Activated CD4-positive, CD25-positive, alpha-beta regulatory T cell (primary cell): ENCODE measurements at places on chromosomes 6 and 20.

GRCh38 chr6:74343804-74344203 lies 647.8 kb downstream of the CD109 start:
- no peak for DNase-seq

GRCh38 chr6:25232479-25232878 lies 46.7 kb upstream of the CARMIL1 start:
- no peak for DNase-seq

DNA sequence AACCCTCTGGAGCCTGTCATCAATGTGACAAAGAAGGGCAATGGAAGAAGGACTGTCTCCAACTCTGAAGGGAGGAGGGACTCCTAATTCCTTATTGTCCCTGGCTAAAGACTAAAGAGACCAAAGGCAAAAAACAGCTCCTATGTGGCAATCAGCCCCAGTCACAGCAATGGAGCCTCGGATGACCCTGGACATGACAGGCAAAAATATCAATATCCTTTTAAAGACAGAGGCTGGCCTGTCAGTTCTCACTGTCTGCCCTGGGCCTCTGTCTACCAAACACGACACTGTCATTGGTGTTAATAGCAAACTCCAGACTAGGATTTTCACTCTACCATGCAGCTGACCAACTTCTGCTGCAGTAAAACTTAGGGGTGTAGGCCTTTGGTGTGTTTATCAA lies 38.0 kb upstream of the POU5F1 start:
- DNase-seq, result no peak

- no peak for DNase-seq
Observed at GRCh38 chr6:137861550-137862337, 5.3 kb upstream of the TNFAIP3 start.

DNA sequence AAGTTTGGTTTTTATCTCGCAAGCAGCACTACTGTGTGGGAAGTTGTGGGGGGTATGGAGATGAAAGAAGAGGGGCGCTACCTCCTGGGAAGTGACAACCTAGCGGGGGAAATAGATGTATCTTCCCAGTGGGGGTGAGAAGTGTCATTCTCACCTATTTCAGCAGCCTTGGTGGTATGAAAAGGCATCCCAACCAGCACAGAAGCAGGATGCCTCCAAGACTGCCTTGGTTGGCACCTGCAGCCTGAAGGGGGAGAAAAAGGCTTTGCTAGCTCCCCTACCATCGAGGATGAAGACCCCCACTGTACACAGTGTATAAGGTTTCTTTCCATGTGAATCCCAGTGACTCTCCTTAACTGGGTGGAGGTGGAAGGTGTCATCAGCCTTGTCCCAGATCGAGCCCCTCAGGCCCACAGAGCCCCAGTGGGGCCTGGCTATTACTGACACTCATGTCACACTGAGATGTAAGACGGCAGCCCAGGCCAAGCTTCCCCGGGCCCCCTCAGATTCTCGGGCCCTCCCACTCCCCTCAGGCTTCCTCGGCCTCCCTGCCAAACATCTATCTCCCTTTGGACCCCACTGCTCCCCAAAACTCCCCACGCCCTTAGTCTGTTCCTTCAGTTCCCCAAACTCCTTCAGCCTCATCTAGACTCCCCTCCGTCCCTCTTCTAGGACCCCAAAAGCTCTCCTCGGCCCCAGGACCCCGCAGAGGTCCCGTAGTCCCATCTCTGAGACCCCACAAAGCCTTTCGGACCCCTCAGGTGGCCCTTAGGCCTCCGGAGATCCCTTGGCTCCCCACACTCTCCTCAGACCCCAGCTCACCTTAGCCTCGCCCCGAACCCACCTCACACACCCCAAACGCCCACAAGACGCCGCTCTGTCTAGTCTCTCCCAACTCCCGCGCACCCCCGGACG lies 688 bp downstream of the COMMD7 start:
- peak; percentile 4 for DNase-seq

DNA sequence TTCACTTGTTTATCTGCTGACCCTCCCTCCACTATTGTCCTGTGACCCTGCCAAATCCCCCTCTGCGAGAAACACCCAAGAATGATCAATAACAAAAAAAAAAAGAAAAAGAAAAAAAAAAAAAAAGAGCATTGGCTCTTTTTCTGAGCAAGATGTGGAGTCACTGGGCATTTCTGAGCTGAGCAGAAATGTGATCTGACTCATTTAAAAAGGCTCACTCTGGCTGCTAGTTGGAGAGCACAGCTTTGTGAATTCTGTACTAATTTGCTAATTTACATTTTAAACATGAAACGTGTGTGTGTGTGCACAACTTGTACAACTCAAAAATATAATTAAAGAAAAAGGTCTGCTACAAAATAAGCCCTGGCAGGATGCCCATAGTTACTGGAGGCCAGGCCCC lies 20.2 kb downstream of the SCML4 start:
- DNase-seq, result no peak

GRCh38 chr6:106927531-106928398 lies 46.8 kb downstream of the CD24 start:
- DNase-seq, result no peak

DNA sequence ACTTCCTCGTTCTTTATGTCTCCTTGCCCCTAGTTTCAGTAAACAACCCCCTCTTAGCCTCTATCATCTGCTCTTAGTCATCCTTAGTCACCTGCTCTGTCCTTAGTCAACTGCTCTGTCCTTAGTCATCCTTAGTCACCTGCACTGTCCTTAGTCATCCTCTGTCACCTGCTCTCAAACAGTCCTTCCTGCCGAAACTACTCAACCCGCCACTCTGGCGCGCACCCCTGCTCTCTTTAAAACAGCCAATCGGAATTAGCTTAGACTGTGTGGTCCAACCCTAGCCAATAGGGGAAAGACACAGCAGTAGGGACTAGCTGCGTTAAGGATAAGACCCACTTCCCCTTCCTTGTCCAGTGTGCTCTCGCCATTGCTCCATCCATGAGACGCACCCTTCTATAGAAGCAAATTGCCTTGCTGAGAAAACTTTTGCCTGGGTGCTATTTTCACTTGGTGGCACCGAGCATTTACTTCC lies 73.9 kb downstream of the BACH2 start:
- peak; percentile 21 for DNase-seq

GRCh38 chr20:63704749-63705117 lies 3.0 kb downstream of the ARFRP1 start:
- no peak for DNase-seq

DNA sequence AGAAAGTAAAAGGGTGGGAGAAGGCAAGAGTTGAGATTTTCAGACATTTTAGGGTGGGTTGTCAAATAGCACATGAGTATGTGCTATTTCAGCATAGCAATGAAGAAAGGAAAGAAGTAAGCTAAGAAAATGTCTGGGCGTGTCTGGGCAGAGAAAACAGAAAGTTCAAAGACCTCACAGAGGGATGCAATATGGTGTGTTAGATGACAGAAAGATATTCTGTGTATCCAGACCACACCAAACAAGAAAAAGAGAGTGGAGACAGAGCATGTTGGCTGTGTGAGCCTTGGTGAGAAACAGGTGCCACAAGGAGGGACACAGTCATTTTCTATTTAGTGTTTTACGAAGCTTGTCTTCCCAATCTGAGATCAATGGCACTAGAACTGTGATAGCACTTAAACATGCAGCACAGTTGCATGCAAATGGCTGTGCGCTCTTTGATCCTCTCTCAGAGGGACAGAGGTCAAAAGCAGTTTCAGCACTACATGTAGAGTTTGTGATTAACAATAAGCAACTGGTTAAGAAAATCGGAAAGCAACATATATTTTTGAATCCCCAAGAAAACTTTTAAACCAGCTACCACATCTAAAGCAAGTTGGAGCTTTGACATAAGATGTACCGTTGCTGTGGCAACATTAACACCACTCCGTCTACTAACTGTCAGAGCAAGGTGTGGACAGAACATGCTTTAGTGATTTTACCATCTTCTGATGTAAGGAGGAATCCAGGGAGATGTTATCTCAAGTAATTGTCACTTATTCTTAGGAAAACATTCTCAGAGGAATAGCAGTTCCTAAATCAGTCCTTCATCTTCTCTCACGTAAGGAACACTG lies 515.5 kb upstream of the NOX3 start:
- no peak for DNase-seq

DNA sequence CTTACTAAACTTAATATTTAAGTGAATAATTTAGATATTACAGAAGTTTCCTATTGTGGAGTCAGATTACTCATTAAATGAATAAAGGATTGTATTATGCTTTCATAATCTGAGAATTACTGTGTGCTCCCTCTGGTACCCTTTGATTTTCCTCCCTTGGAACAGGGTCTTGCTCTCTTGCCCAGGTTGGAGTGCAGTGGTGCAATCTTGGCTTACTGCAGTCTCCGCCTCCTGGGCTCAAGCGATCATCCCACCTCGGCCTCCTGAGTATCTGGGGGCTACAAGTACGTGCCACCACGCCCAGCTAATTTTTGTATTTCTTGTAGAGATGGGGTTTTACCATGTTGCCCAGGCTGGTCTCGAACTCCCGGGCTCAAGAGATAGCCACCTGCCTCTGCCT lies 9.6 kb downstream of the WTAP start:
- no peak for DNase-seq

DNA sequence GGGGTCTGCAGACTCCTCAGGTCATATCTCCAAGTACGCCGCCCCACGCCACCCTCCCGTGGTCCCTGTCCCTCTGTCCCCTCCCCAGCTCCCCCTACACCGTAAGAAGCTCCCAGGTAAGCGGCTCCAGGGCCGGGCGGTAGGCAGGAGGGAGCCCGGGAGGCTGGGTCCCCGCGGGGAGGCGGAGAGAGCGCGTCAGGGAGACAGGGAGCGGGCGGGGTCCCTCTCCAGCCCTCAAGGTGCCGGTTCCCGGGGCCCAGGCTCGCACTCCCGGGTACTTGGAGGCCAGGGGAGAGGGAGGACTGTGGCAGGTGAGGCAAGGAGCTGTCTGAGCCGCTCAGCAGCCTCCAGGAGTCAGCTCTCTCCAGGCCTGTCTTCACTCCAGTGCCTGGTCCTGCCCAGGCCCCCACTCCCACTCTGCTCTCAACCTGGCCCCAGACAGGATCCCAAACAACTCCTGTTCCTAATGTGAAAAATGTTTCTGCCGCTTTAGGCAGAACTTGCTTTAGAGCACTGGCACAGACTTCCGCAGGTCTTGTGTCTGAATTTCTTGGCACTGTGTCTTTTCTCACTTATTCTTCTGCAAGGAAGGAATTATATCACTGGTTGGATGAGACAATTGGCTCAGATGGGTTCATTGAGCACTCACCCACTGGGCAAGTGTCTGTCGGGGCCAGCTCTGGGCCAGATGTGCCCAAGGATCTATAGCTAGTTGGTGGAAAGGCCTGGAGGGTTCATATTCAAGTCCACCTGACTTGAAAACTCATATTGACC lies 36.6 kb downstream of the HLA-G start:
- DNase-seq, result no peak

DNA sequence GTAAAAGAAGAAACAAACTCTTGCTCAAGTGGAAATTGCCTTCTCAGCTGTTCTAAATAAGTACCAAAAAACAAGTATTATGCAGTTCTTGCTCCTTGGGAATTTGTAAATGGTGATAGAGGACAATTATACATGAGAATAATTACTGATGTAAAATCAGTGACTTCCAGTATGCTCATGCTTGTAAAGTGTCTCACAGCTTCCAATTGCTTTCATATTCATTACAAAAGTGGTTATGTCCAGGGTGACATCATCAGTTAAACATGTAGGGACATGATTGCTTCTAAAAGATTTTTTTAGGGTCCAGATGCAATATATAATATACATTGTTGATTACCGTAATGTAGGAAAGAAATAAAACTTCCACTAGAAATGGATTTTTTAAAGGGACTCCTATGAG lies 122.8 kb upstream of the B3GAT2 start:
- DNase-seq, result no peak

DNA sequence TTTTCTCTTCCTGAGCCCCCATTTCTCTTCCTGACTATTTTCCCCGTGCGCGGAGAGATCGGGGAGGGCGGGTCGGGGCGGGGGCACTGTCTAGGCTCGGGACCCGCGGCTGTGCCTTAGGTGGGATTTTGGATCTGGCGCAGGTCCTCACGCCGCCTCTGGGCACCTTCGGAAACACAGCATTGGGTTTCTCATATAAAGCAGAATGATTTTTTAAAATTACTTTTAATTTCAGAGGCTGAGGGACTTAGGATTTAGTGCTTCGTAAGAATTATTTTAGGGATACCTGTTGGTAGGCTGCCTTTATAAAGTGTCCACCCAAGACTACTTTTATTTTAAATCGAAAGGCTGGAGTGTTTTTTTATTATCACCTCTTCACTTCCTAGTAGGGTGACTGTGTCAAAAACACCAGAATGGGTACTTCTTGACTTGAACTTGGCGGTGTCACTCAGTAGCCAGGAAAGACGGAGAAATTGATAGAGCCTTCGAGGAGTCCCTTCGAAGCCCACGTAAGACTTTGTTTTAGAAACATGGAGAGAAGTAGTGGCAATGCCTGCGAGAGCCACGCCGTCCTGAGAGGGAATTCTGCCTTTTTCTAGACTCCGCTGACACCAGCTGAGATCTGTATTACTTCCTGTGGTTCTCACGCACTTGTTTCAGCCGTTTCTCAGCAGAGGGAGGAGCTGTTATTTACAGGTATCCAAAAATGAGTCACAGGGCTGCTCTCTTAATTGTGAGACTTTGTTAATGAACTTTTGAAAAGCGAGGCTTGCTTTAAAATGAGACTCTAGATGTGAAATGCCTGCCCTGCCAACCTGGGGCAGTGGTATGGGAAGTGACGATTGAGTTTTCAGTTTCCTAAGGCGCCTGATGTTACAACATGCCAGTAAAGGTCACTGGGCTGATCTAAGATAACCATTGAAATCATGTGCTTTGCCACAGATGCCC lies 667 bp downstream of the STX11 start:
- DNase-seq, result peak; percentile 40

GRCh38 chr6:105941621-105942412 lies 144.3 kb upstream of the PRDM1 start:
- DNase-seq, result no peak

- no peak for DNase-seq
Observed at GRCh38 chr6:51318674-51319073, 500.0 kb downstream of the TFAP2B start.

- no peak for DNase-seq
Observed at GRCh38 chr6:551405-551804, 105.5 kb downstream of the HUS1B start.

- no peak for DNase-seq
Observed at GRCh38 chr6:128572294-128572693, 51.9 kb upstream of the PTPRK start.

GRCh38 chr20:3692706-3693294 lies 11.0 kb upstream of the ADAM33 start:
- no peak for DNase-seq

- DNase-seq, result no peak
Observed at GRCh38 chr6:116159782-116160524, 34.0 kb upstream of the COL10A1 start.

- DNase-seq, result no peak
Observed at GRCh38 chr20:31595654-31596411, 9.3 kb upstream of the ID1 start.

- no peak for DNase-seq
Observed at GRCh38 chr6:143149771-143150170, 89.1 kb downstream of the AIG1 start.

GRCh38 chr6:43804550-43805223 lies 34.7 kb downstream of the VEGFA start:
- DNase-seq, result no peak

- no peak for DNase-seq
Observed at GRCh38 chr6:122995921-122996793, at the start of gene CLVS2. TSS of gene CLVS2 (plus strand) at chr6:122996235. CDS start at chr6:122997778, 1,543 bp downstream.

GRCh38 chr6:1396952-1397868 lies 7.8 kb downstream of the FOXF2 start:
- DNase-seq, result peak; percentile 59
